Astrocyte of the spinal cord (primary cell): ENCODE measurements at places on chromosomes 13 and 19.
A peak's percentile ranks its signal among the peaks of the same experiment; 100 is the strongest.

GRCh38 chr19:41882568-41883462 lies at the start of gene ARHGEF1:
TSS of gene ARHGEF1 (plus strand) at chr19:41883184. CDS start at chr19:41888083, 4,899 bp downstream.
- no peak for DNase-seq

DNA sequence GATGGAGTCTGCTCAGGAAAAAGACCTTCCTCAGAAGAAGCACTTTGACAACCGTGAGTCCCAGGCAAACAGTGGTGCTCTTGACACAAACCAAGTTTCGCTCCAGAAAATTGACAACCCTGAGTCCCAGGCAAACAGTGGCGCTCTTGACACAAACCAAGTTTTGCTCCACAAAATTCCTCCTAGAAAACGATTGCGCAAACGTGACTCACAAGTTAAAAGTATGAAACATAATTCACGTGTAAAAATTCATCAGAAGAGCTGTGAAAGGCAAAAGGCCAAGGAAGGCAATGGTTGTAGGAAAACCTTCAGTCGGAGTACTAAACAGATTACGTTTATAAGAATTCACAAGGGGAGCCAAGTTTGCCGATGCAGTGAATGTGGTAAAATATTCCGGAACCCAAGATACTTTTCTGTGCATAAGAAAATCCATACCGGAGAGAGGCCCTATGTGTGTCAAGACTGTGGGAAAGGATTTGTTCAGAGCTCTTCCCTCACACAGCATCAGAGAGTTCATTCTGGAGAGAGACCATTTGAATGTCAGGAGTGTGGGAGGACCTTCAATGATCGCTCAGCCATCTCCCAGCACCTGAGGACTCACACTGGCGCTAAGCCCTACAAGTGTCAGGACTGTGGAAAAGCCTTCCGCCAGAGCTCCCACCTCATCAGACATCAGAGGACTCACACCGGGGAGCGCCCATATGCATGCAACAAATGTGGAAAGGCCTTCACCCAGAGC lies 16.2 kb upstream of the ZNF544 start:
- no peak for DNase-seq

DNA sequence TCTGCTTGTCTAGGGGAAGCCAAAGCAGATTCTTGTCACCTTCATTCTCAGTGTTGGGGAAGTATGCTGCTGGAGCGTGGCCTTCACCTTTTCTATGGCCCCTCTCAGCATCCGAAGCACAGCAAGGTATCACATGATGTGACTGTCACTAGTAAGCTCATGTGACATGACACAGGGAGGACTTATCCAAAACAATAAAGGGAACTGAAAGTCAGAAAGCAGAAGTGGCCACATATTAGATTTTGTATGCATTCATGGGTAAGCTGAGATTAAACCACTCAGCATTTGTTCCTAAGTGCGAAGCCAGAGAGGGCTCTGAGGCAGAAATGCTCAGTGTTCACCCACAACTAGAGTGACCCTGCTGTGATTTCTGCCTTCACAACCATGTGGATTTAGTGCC lies 72.8 kb upstream of the PCDH8 start:
- DNase-seq: no peak

DNA sequence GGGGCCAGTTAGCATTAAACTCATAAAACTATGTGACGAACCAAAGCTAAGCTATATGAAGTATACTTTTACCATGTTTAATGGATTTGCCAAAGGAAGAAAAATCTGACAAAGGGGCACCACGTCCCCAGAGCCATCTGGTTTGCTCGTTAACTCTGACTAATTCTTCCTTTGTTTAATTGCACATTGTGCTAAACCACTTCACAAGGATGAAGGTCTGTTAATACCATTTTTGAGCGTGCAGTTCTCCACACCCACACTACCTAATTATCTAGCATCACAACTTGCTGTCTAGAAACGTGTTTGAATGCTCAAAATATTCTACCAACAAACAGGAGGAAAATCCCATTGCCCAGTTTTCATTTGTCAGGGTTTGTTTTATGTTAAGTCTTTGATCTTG lies 74.8 kb downstream of the COL4A1 start:
- DNase-seq: no peak

- no peak for DNase-seq
Measured at GRCh38 chr13:77430377-77430951, 103.6 kb upstream of the MYCBP2 start.

DNA sequence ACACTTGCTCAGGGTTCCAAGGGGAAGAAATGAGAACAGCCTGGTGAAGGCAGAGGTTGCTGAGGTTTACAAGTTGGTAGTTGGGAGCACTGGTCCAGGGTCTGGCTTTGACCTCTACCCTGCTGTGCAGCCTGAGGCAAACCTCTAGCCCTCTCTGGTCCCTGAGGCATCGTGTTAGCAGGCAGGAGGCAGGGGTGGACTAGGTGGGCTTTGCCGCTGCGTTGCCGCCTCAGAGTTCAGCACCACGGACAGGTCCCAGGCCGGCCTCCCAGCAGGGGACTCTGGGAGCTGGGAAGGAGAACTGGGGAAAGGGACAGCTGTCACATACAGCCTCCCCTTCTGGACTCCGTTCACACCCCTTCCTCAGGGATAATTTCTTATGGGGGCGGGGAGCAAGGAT lies 3.1 kb downstream of the NCAN start:
- peak; percentile 29 for DNase-seq

GRCh38 chr19:35899547-35900214 lies 659 bp downstream of the NFKBID start:
- peak; percentile 77 for DNase-seq

DNA sequence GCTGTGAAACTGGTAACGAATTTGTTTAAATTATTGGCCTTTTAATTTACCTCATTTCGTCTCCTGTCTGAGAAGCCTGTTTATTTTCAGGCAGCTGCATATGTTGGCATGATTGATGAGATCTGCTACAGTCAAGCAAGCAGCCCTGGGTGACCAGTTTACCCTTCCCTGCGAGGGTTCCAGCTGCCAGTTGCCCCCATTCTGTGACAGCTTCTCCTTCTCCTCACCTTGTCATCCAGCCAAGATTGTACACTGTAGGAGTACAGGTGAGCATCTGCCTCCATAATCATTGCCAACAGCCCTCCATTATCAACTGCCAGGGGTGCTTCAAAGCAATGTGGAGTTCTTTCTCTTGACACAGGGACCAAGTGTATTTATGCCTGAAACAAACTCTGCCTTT lies 1979.9 kb upstream of the PRR20A start:
- DNase-seq: no peak

GRCh38 chr13:107421028-107421427 lies 794.3 kb downstream of the LIG4 start:
- peak; percentile 48 for DNase-seq

- DNase-seq: peak; percentile 45
Measured at GRCh38 chr13:48234566-48235340, 1.7 kb downstream of the ITM2B start.

DNA sequence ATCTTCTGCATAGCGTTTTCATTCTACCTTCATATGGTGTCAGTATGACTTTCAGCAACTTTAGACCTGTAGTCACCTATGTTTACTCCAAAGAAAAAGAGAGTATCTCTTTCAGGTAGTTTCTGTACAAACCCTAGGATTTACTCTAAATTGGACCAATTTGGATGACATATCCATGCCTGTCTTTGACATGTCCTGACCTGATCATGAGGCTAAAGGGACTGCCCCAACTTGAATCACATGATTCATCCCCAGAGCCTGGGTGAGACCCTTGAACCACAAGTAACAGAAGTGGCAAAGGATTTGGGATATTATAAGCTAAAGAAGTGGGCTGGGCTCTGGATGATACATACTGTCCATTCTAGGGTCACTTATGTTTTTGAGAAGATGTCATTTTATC lies 124.5 kb upstream of the CSNK1A1L start:
- DNase-seq: no peak

DNA sequence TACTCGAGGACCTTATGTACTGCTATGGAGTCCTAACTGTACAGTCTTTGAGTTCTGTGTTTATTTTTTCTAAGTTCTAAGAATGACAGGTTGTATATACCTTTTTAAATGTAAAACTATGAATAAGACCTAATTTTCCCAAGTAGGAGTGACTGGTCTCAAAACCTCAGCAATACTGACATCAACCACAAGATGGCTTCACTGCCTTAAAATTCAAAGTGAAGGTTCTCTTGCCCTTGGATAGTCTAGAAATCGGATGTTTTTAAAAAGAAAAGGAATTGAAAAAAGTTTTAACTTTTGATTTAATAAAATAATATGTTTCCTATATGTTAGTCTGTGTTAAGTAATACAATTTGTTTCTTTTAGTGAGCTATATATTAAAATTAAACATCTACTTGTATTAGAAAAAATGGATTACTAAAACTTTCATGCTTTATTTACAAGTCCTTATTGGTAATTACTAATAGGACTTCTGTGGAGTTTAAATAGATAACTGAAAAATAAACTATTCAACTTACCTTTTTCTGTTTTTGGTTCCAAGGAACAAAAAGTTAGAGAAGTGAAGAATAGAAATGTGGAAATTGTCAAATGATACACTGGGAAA lies 52.0 kb downstream of the TDRD3 start:
- peak; percentile 72 for DNase-seq

- DNase-seq: no peak
Measured at GRCh38 chr19:19606021-19606420, 12.5 kb downstream of the PBX4 start.

- DNase-seq: no peak
Measured at GRCh38 chr13:39091586-39091985, 53.3 kb downstream of the NHLRC3 start.

DNA sequence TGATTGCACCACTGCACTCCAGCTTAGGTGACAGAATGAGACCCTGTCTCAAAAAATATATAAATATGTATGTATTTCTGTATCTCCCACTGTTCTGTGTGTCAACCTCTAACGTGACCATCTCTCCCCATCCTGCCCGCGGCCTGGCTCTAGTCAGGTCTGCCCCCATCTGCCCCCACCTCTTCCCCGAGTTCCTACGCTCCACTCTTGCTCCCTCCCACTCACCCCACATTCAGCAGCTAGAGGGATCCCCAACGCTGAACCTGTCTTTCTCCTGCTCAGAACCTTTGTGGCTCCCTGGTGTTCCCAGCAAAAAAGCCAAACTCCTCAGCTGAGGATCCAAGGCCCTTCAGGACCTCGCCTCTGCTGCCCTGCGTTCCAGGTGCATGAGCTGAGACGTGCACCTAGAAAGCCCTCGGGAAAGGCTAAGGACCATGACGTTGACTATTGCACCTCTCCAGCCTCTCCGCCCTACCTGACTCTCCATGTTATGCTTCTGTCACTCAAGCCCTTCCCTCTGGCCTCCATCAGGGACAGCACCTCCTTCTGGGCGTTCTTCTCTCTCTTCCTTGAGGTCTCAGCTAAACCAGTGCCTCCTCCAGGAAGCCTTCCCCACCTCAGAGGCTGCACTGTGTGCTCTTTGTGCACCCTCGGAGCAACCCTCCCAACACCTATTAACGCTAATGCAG lies 18.1 kb downstream of the AKT2 start:
- DNase-seq: no peak

DNA sequence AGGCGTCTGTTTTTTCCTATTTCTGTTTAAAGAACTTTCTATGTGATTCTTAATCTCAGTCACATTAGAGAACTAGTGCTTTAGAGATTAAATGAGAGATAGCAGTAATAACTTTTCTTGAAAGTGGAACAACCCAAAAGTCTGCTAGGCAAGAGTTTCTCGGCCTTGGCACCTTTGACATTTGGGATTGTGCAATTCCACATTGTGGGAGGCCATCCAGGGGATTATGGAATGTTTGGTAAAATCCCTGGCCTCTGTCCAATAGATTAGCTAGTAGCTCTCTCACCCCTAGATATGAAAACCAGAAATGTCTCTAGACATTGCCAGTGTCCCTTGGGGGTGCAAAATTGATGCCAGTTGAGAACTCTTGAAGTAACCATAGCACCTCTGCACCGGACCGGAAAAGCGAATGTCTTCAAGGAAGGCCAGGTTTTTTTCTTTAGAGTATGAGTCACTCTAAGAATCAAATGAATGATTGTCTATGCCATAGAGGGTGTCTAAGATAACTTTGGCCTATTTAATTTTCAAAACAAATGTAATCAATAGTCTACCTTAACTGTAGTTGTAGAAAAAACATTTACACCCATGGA lies 45.0 kb upstream of the IL17D start:
- no peak for DNase-seq

- peak; percentile 70 for DNase-seq
Measured at GRCh38 chr13:101751488-101751887, 299.0 kb downstream of the ITGBL1 start.

DNA sequence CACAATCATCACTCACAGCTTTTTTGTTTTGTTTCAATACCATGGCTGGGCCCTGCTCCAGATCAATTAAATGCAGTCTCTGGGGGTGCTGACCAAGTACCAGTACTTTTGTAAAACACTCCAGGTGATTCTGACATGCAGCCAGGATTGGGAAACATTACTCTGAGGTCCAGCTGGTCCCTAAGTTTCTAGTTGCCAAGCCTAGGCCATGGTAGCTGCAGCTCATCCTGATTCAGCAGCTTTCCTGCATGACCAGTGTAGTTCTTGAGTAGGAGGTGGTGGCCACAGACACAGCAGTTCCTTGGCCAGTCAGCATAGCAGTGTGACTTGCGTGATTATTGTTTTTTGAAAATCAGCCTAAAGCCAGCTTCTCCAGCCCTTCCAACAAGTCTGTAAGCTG lies 859.1 kb downstream of the DIAPH3 start:
- DNase-seq: no peak

DNA sequence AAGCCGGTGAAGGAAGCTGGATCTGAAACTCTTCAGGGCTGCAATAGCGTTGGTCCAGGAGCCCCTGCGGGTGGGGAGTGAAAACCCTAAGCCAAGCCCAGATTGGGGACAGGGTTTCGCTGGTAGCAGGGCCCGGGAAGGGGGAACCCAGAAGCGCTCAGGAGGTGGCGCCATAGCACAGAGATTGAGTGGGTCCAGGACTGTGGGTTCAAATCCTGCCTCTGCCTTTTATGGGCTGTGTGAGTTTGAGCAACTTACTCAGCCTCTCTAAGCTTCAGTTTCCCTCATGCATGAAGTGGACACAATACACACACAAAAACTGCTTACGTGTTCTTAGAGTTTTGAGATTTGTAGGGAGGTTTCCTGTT lies 8.3 kb upstream of the SYCN start:
- DNase-seq: no peak

- peak; percentile 27 for DNase-seq
Measured at GRCh38 chr13:107993239-107993949, 221.9 kb downstream of the LIG4 start.

DNA sequence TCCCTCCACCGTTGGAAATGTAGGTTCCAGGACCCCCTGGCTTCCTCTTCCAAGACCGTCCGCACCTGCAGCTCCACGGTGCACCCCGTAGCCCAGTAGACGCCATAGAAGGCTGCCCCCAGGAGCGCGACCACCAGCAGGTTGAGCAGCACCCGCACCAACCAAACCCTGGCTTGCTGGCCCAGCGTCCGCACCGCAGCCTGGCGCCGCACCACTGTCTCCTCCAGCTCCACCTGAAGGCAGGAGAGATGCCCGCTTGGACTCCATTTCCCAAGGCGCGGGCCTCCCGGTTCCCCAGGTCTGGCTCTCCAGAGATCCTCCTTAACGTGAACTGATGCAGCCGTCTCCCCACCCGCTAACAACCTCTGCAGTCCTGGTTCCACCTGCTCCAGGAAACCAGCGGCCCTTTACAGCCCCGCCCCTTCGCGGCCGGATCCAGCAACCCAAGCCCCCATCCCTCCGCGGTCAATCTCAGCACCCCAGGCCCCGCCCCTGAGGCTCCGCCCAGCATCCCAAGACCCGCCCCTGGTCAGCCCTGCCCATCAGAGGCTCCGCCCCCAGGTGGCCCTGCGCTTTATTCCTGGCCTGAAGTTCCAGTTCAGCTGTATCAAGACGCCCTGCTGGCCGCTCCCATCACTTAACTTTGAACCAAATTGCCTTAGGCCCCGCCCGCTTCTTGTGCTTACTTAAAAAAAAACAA lies 5.0 kb upstream of the LENG1 start:
- DNase-seq: no peak
